WERI-Rb-1 (cell line): ENCODE measurements at places on chromosomes 2 and 18.

DNA sequence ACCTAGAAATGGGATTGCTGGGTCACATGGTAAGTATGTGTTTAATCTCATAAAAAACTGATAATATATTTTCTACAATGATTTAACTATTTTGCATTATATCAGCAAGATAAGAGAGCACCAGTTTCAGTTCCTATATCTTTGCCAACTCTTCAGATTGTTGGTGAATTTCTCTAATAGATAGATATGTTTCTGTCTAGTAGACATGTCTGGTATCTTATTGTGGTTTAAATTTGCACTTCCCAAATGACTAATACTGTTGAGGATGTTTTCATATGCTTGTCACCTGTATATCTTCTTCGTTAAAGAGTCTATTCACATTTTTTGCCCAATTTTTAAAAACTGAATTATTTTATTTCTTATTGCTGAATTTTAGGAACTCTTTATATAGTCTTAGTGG is 113.8 kb upstream of the UXS1 start:
- DNase-seq, result no peak

GRCh38 chr2:71466301-71467179 is 13.2 kb downstream of the DYSF start:
- DNase-seq, result peak; percentile 50

GRCh38 chr2:12298352-12298751 is 418.4 kb upstream of the TRIB2 start:
- no peak for DNase-seq

DNA sequence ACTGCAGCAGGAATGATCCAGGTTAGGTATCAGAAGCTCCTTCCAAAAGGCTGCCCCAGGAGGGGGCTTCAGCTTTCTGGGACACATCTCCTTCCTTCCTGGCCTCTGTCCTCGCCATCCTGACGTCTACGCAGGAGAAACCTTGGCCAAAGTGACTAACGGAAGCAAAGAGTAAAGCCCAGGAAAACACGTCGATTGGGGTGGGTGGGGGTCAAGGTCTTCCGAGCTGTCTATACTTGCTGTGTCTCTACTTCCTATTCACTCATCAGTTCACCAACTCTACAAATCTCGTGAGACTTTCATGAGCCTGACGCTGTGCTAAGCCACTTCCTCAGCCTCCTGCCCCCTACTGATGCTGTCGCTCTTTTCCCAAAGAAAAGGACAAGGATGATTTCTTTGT is 212.6 kb downstream of the TNS1 start:
- DNase-seq, result no peak

DNA sequence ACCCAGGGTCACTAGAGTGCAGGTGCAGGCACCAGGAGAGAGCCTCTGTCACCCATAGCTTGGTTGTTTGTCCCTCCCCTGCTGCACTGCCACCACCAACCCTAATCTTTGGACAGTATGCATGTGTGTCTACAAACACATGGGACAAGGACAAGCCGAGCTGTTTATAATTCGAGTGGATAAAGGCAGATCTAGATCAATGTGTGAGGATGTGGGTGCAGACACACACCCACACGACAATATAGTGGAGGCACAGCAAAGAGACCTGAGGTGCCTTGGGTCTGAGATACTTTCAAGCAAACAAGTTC is 199.2 kb downstream of the TNS1 start:
- no peak for DNase-seq

GRCh38 chr2:129460299-129461198 is 518.9 kb upstream of the RAB6C start:
- DNase-seq, result no peak

DNA sequence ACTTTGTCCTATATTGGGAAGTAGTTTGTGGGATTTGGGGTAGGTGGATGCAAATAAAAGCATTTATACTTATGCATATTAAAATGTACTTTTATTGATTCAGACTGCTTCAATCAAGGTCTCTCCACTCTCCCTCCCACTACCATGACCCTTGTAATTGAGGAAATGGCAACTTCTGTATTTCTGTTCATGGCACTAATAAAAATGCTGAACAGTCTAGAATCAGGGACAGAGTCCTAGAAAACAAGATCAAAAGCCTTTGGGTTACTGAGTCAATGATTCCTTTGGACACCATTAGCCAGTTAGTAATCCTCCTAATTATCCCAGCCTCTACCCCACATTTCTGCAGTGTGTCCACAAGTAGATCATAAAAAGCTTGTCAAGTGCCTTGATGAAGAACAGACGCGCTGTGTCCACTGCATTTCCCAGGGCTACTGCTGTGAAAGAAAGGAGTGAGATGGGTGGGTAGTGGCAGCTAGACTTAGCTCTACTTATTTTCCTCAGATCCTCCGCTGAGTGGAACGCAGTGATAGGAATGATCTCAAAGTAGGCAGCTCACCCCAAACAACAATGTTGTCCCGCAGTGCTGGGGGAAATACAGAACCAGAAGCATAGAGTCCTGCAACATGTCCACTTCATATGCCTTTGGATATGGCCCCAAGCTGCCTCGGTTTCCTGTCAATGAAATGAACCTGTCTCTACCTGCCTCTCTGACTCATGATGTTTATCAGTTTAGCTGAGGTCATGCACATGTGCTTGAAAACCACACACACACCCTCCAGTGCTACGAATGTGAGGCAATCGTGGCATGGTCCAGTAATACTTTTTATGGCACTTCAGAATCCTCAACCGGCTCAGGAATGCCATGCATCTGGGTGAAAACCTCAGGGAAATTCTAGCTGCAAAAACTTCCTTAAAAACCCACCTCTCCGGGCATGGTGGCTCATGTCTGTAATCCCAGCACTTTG is 115.5 kb downstream of the COL6A3 start:
- DNase-seq, result no peak

DNA sequence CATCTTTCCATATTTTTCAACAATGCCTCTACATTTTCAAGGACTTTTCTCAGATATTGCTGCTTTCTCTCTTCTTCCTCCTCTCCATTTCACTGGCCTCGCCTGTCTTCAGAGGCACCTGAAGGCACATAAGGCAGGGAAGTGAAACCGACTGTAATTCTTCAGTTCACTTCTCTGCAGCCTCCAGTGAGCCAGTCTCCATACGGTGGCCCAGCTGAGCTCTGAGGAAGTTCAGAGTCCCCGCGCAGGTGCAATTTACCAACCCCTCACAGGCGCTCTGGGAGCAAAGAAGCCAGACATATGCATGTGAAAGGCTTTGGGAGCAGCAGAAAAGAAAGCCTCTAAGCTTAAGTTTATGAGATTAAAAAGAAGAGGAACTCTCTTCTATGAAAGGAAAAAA is 12.4 kb downstream of the KLHL14 start:
- DNase-seq, result peak; percentile 9

DNA sequence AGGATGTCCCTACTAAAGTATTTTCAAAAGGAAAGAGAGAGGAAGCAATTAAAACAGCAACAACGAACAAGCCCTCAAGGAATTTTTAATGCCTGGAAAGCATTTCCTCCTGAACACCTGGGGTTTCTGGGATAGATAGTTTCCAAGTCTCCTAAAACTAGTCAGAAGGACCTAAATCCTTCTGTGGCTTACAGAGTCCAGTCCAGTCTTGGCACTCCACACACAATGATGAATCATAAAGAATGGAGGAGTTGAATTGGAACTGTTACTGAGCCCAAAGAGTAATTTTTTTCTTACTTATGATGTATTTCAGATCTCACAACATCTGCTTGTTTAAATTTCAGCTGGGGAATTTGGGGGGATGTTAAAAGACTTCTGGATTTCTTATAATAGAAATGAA is 144.6 kb upstream of the SETBP1 start:
- no peak for DNase-seq

- DNase-seq, result no peak
These were observed 3.9 kb downstream of the ABCB11 start for GRCh38 chr2:169027234-169027633.

DNA sequence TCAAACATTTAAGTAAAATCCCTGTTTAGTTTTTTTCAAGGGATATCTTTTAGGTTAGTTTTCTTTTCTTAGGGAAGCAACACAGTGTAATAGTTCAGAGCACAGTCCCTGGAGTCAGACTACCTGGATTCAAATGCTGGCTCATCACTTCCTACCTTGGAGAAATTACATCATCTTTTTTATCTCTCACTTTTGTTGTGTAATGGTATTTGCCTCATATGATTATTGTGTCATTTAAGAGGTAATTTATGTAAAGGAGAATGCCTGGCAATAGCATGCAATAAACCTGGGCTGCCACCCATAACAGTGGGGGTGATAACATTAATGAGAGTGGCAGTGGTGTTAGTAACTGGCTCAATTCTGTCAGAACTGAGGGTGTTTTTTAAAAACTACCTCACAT is 26.3 kb downstream of the ERLEC1 start:
- no peak for DNase-seq

DNA sequence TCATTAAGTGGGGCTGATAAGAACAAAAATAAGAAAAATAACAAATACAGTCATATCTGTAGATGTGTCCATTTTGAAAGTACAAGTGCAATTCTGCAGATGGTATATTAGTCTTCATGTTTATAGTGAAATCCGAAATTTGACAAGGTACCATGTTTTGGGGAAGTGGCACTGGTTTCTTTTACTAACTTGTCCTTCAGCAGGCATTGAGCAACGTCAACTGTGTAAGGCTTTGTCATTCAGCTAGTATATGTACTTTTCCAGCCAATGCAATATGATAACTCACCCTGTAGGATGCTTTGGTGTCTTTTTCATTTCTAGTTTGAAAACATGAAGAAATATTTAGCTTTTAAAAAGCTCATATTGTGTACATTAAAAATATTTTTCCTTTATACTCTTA is 139.9 kb downstream of the MCFD2 start:
- DNase-seq, result no peak

DNA sequence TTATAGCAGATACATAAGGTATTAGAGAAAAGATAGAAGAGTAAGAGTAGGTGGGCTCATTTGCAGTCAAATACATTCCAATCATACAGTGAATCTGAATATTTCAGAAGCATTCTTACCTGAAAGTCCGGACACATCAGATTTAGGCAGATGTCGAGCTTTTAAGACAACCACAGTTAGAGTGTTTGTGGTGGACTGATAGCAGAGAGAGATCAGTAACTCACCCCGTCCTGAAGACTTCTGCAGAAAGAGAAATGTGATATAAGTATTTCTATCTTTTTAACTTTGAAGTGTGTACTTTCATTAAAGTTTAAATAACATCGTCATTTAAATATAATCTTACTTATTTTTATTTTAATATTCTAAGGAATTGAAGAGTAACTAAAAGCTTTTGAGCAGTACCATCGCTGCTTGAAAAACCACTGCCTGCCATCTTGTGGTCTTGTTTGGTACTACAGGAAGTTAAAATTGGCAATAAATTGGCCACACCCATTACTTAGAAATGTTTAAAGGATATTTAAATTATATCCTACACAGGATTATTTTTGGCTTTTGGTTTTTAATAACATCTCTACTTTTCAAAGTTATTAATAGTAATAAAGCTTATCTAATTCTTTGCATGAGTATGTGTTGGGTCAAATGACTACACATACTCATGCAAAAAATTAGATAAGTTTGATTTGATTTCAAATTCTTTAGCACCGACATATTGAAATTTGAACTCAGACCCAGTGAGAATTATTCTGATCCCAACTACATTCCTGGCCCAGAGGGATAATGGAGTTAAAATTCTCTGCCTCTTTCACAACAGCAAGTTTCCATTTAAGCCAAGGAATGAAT is 5.5 kb downstream of the SYT4 start:
- peak; percentile 17 for DNase-seq

GRCh38 chr2:102418421-102418961 is 4.5 kb upstream of the IL18RAP start:
- no peak for DNase-seq

GRCh38 chr2:62091471-62091870 is 104.4 kb upstream of the B3GNT2 start:
- no peak for DNase-seq

DNA sequence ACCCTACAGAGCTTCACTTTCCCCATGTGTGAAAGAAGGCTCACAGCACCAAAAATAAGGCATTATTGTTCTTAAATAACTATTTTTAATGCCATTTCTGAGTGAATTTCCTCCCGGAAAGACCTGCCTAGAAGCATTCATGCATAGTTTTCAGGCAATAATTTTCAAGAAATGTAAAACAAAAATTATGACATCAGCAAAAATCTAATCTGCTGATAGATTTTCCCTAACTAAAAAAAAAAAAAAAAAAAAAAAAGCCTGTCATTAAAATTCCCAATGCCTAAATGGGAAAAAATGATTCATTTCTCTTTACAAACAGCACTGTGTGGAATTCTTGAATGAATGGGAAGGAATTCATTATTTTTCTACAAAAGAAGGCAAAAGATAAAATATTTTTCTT is 35.4 kb downstream of the ABCB11 start:
- DNase-seq, result no peak

DNA sequence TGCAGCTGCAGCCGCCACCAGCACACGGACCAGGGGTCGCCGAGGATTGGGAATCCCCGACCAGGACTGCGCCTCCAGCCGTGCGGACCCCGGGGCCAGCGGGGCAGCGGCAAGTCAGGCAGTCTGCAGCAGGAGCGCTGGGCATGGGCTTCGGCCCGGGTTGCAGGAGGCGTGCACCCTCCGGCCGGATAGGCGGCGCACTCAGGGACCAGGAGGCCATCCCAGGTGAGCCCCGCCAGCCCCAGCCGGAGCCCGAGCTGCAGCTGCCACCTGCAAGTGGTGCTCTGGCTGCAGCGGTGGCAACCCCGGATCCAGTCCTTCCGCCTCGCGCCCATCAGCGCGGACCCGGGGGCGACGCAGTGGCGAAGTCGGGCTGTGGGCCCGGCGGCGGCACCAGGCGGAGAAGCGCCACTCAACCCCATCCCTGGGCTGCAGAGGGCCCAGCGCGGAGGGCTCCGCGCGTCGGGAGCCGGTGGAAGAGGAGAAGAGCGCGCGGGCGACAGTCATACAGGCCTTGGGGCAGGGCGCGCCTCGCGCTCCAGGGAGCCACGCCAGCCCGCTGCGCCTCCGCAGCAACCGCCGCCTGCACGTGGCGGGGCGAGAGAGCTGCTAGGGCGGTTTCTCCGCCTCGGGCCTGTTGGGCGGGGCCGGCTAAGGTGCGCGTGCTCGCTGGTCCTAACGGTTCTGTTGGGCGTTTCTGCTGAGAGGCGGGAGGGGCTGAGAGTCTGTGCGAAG is 73.8 kb downstream of the RPIA start:
- peak; percentile 66 for DNase-seq

DNA sequence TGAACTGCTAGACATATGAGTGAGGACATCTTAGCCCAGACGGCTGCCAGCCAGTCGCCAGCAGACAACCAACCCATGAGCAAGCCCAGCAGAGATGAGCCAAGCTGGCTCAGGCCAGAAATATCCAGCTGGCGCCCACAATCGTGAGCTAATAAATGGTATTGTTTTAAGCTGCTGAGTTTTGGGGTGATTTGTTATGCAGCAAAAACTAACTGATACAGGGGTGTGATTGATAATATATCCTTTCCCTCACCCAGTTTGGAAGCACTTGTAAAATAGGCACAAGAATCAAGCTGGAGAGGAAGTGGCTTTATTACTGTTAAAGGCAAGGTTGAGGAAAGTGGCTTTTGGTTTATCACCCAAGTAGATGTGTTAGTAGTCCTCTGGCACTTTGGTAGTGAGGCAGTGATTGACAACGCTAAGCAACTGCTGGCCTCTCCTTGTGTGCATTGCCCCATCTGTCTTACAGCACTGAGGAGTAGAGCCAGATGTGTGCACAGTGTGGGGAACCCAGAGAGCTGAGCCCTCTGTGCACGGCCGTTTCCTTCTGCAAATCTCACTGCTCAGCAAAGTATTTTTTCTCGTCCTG is 110.1 kb downstream of the MYO1B start:
- no peak for DNase-seq

GRCh38 chr2:164335128-164335527 is 286.2 kb downstream of the GRB14 start:
- DNase-seq, result no peak
